ENCODE measurements at places on chromosomes 11 and 22. TPM values are rescaled to one million over a fixed set of nuclear protein-coding genes. Genes with fewer than 3 reads are reported as not detected.

- peaks cover 37% of the 10 kb centered on the region for H3K4me1 ChIP-seq
- peak; percentile 83 for DNase-seq
- peak overlapping the region; percentile 76 for H3K4me3 ChIP-seq
- no peaks in the 10 kb centered on the region for H3K36me3 ChIP-seq
Observed at GRCh38 chr11:126061707-126062678, 673 bp downstream of the CDON start.

GRCh38 chr11:10317776-10318526, 13.1 kb downstream of the ADM start:
- DNase-seq, result peak; percentile 29
- peaks cover 29% of the 10 kb centered on the region for H3K4me1 ChIP-seq
- H3K27me3 ChIP-seq, result no peaks in the 10 kb centered on the region
- H3K4me3 ChIP-seq, result no peak overlapping the region
- H3K27ac ChIP-seq, result peak overlapping the region; percentile 76
- H3K36me3 ChIP-seq, result no peaks in the 10 kb centered on the region

Gene MS4A4A
- not detected for total RNA-seq

DNA sequence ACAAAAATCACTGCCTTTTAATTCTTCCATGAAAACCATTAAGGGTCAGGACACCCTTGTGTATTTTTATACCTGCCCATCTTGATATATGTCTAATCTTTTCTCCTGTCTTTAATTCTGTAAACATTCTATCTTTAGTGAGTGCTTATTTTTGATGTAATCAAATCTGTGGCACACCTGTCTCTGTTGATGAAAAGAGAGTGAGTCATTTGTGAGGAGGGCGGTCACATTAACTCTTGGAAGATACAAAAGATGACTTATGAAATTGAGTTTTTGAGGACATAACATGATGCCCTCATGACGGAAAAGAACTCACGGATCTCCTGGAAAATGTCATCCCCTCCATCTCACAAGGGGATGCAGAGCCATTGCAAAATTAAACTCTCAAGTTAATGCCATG, 206.5 kb upstream of the PGR start:
- no peaks in the 10 kb centered on the region for H3K27me3 ChIP-seq
- no peaks in the 10 kb centered on the region for H3K36me3 ChIP-seq
- H3K4me1 ChIP-seq, result peaks cover 9% of the 10 kb centered on the region
- H3K4me3 ChIP-seq, result no peak overlapping the region
- no peak for DNase-seq

Gene PANX3
- not detected for total RNA-seq

Gene FAT3
- 20.9 TPM for total RNA-seq

DNA sequence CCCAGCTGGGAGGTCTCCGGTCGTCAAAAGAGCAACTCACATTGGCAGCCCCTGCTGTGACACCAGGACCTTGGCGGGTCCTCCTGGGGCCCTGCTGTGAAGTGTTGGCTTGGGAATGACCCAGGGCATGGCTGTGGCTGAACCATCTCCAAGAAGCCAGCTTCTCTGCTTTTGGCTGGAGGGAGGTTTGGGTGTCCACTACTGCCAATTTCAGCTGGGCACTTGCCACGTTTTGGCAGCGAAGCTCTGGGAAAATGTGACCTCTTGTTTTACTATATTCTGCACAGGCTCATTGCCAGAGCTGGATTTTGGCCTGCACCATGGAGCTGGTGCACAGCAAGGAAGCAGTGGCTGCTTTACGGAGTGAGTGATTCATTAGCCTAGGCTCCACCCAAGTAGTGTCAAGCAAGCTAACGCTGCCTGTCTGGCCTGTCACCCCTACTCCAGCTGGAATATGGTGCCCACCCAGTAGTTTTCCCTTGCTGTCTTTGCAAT, 24.3 kb upstream of the SMCO4 start:
- no peak overlapping the region for H3K27ac ChIP-seq
- H3K27me3 ChIP-seq, result no peaks in the 10 kb centered on the region
- no peaks in the 10 kb centered on the region for H3K36me3 ChIP-seq
- no peaks in the 10 kb centered on the region for H3K4me1 ChIP-seq
- DNase-seq, result no peak
- H3K4me3 ChIP-seq, result no peak overlapping the region

Gene SYTL2
- total RNA-seq, result 34.1 TPM

DNA sequence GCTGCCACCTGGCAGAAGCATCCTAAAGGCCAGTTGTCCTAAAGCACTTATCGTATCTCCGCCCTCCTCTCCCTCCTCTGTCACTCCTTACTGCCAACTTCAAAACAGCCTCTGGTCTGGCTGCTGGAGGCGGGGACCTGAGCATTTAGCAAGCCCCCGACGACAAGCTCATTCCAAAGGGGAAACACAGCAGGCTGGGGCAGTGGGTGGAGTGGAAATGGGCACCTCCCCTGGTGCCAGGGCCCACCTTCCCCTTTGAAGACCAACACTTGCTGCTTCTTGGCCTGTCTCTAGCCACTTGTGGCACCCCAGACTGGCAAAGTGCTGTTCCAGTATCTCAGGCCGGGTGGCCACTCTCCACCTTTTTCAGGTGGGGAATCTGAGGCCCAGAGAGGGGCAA, 3.6 kb downstream of the MAP3K11 start:
- no peak for DNase-seq
- peaks cover 25% of the 10 kb centered on the region for H3K4me1 ChIP-seq
- H3K36me3 ChIP-seq, result peaks cover 2% of the 10 kb centered on the region
- no peak overlapping the region for H3K27ac ChIP-seq
- no peak overlapping the region for H3K4me3 ChIP-seq

- no peak overlapping the region for H3K4me3 ChIP-seq
- H3K36me3 ChIP-seq, result no peaks in the 10 kb centered on the region
- DNase-seq, result no peak
- no peak overlapping the region for H3K27ac ChIP-seq
Observed at GRCh38 chr11:68934321-68934645, 30.6 kb downstream of the IGHMBP2 start.

GRCh38 chr11:2304506-2305139, 2.8 kb downstream of the TSPAN32 start:
- no peaks in the 10 kb centered on the region for H3K36me3 ChIP-seq
- no peak overlapping the region for H3K4me3 ChIP-seq
- H3K27me3 ChIP-seq, result no peaks in the 10 kb centered on the region
- no peaks in the 10 kb centered on the region for H3K4me1 ChIP-seq
- H3K27ac ChIP-seq, result no peak overlapping the region
- DNase-seq, result no peak

Gene C1QTNF5
- 3.4 TPM for total RNA-seq

DNA sequence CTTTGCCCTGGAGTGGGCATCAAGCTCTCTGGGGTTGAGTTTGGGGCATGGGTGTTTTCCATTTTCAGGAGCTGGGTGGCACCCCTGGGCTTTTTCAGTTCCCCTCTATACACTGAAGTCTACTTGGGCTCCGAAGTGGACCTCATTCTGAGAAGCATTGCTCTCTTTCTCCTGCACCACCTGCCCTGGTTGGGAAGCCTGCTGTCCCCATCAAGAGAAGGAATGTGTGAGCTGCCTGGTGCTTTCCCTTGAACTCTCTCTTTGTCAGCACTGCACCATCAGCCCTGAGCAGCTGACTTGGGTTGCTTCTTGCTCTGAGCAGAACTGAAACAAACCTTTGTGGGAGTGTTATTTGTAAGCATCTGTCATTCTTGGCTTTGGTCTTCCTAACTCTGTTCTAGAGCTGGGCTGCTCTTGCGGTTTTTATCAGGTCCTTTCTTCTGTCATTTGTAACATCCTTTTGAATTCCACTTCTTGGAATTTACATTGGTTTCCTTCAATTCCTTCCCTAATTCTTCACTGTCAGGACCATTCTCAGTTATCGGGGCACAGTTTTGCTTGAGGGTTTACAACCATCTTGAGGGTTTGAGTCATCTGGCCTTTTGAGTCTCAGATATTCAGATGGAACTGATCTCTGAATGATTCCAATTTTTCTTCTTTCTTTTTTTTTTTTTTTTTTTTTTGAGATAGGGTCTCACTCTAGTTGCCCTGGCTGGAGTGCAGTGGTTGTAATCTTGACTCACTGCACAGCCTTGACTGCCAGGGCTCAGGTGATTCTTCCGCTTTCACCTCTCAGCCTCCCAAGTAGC, 20.5 kb downstream of the UBE2L3 start:
- H3K4me3 ChIP-seq, result no peak overlapping the region
- H3K4me1 ChIP-seq, result no peaks in the 10 kb centered on the region
- no peak overlapping the region for H3K27ac ChIP-seq
- DNase-seq, result no peak
- no peaks in the 10 kb centered on the region for H3K36me3 ChIP-seq
- no peaks in the 10 kb centered on the region for H3K27me3 ChIP-seq

Gene INS
- not detected for total RNA-seq

Gene MS4A12
- not detected for total RNA-seq

Gene ADORA2A
- 0.51 TPM for total RNA-seq

DNA sequence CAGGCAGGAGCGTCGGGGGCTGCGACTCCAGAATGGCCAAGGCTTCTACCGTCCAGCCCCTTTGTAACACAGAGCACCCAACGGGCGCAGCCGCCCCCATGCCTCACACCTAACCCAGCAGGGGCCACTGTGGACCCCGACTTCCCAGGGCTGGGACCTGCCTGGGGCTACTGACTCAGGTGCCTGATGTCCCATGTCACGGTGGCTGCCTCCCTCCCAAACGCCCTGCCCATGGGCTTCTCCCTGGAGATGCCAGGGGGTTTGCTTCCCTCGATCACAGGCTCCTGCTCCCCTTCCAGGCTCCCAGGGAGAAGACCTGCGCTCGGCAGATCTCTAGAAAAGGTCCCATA, 84.0 kb downstream of the MYEOV start:
- no peaks in the 10 kb centered on the region for H3K4me1 ChIP-seq
- DNase-seq, result no peak
- H3K4me3 ChIP-seq, result no peak overlapping the region
- H3K36me3 ChIP-seq, result no peaks in the 10 kb centered on the region
- H3K27me3 ChIP-seq, result no peaks in the 10 kb centered on the region

Gene KRTAP5-9
- total RNA-seq, result not detected

- no peaks in the 10 kb centered on the region for H3K27me3 ChIP-seq
- no peaks in the 10 kb centered on the region for H3K36me3 ChIP-seq
- H3K27ac ChIP-seq, result no peak overlapping the region
Observed at GRCh38 chr22:37741312-37741795, 44.5 kb downstream of the TRIOBP start.

- H3K27me3 ChIP-seq, result no peaks in the 10 kb centered on the region
- no peak overlapping the region for H3K27ac ChIP-seq
- no peaks in the 10 kb centered on the region for H3K4me1 ChIP-seq
- H3K4me3 ChIP-seq, result no peak overlapping the region
- DNase-seq, result peak; percentile 68
Observed at GRCh38 chr11:43278193-43278956, 33.4 kb upstream of the API5 start.

Gene BBOX1
- not detected for total RNA-seq

- H3K36me3 ChIP-seq, result no peaks in the 10 kb centered on the region
- H3K4me1 ChIP-seq, result peaks cover 24% of the 10 kb centered on the region
- DNase-seq, result peak; percentile 55
- H3K27me3 ChIP-seq, result no peaks in the 10 kb centered on the region
- no peak overlapping the region for H3K27ac ChIP-seq
- no peak overlapping the region for H3K4me3 ChIP-seq
Observed at GRCh38 chr22:43308060-43308830, 34.9 kb downstream of the SCUBE1 start.

Gene MSANTD4
- total RNA-seq, result 27.4 TPM

- no peak overlapping the region for H3K27ac ChIP-seq
- H3K4me1 ChIP-seq, result peaks cover 22% of the 10 kb centered on the region
- H3K36me3 ChIP-seq, result no peaks in the 10 kb centered on the region
- peak; percentile 90 for DNase-seq
- no peaks in the 10 kb centered on the region for H3K27me3 ChIP-seq
Observed at GRCh38 chr11:124174001-124174583, 9.1 kb upstream of the OR10D3 start.

DNA sequence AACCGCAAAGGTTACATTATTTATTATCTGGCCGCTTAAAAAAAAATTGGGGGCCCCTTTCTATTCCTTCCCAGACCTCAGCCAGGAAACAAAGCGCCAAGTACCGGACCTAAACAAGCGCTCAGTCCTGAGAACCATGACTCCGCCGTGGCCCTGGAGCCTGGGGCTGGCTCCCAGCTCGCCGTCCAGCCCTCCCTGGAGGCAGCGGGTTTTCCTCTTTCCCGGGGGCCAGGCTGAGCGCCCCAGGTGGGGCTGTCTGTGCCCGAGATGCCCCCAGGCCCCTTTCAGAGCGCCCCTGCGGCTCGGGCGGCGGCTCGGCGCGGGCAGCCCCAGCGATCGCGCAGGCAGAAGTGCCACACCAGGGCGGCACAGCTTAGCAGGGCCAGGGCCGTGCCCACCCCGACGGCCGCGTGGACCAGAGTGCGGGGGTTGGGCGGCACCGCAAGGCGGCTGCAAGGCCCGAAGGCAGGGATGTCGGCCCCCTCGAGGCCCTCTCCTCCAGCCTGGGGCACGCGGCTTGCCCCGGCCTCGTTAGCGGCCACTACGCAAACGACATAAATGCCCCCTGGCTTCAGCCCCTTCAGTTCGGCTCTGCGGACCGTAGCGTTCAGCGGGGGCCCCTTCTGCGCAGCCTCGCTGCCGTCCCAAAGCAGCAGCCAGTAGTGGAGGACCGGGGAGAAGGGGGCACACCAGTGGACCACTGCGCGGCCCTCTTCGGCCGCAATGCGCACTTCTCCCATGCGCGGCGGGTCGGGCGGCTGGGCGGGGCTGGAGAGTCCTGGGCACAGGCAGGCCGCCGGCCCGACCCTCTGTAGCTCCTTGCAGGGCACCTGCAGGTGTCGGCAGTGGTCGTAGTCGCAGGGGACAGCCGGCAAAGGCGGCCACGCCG, 1.6 kb downstream of the LRRN4CL start:
- no peaks in the 10 kb centered on the region for H3K36me3 ChIP-seq
- no peak overlapping the region for H3K4me3 ChIP-seq
- DNase-seq, result no peak
- no peak overlapping the region for H3K27ac ChIP-seq
- no peaks in the 10 kb centered on the region for H3K27me3 ChIP-seq
- H3K4me1 ChIP-seq, result no peaks in the 10 kb centered on the region

- H3K36me3 ChIP-seq, result no peaks in the 10 kb centered on the region
- H3K4me1 ChIP-seq, result peaks cover 14% of the 10 kb centered on the region
- H3K27ac ChIP-seq, result no peak overlapping the region
Observed at GRCh38 chr22:30326255-30326705, 461 bp downstream of the TBC1D10A start.

DNA sequence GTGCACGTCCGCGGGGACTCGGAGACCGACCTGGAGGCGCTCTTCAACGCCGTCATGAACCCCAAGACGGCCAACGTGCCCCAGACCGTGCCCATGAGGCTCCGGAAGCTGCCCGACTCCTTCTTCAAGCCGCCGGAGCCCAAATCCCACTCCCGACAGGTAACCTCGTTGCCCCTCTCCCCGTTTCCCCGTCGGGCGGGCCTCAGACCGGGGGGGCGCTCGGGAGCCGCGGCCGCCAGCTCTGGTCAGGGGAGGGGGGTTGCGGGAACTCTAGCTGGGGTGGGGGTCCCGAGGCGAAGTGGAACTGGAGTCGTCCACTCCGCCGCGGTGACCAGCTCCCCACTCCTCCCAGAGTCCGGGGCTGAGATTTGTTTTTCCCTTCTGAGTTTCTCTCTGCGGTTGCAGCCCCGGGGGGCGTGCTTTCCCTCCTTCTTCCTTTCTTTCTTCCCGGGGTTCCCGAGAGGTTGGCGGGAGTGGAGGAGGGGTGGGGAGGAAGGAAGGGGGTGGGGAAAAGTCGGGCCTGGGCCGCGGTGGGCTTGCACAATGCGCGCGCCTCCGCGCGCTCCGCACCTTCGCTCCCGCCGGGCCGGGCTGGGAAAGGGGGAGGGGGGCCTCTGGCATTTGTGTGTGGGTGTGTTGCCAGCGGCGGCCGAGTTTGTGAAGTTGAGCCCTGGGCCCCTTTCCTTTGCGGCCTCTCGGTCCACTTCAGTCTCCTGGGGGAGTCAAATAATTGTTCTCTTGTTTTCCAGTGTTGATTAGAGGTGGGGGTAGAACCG, 952 bp downstream of the YAP1 start:
- H3K27me3 ChIP-seq, result peaks cover 10% of the 10 kb centered on the region
- H3K36me3 ChIP-seq, result peaks cover 4% of the 10 kb centered on the region
- DNase-seq, result peak; percentile 93
- H3K4me3 ChIP-seq, result peak overlapping the region; percentile 79
- H3K4me1 ChIP-seq, result peaks cover 42% of the 10 kb centered on the region

Gene PGA3
- total RNA-seq, result 0.28 TPM

Gene TMEM45B
- total RNA-seq, result not detected

Data from neural progenitor cell (in vitro differentiated cells).